ENCODE measurements at places on chromosomes 2 and 18. TPM values are rescaled to one million over a fixed set of nuclear protein-coding genes. Genes with fewer than 3 reads are reported as not detected.
A peak's percentile ranks its signal among the peaks of the same experiment; 100 is the strongest.

GCG gene
- total RNA-seq: 0.29 TPM

GRCh38 chr2:236052926-236053821, 115.0 kb downstream of the GBX2 start:
- H3K4me3 ChIP-seq: no peak overlapping the region
- H3K27me3 ChIP-seq: no peaks in the 10 kb centered on the region
- DNase-seq: no peak
- H3K36me3 ChIP-seq: no peaks in the 10 kb centered on the region

GRCh38 chr2:162734866-162735265, 103.7 kb downstream of the KCNH7 start:
- H3K36me3 ChIP-seq: no peaks in the 10 kb centered on the region
- no peak overlapping the region for H3K4me3 ChIP-seq
- peak; percentile 15 for DNase-seq
- no peaks in the 10 kb centered on the region for H3K27me3 ChIP-seq
- H3K27ac ChIP-seq: 0 out of 2 replicates have a peak overlapping the region, but pooled peaks have one; percentile 24

KIAA2012 gene
- total RNA-seq: not detected

MSGN1 gene
- not detected for total RNA-seq

- no peak for DNase-seq
- no peaks in the 10 kb centered on the region for H3K4me1 ChIP-seq
- no peak overlapping the region for H3K27ac ChIP-seq
- H3K4me3 ChIP-seq: no peak overlapping the region
- H3K36me3 ChIP-seq: peaks cover 17% of the 10 kb centered on the region
These were observed 14.0 kb downstream of the SFTPB start for GRCh38 chr2:85653996-85654395.

ALLC gene
- not detected for total RNA-seq

ST6GAL2 gene
- not detected for total RNA-seq

CNTNAP5 gene
- not detected for total RNA-seq

DNA sequence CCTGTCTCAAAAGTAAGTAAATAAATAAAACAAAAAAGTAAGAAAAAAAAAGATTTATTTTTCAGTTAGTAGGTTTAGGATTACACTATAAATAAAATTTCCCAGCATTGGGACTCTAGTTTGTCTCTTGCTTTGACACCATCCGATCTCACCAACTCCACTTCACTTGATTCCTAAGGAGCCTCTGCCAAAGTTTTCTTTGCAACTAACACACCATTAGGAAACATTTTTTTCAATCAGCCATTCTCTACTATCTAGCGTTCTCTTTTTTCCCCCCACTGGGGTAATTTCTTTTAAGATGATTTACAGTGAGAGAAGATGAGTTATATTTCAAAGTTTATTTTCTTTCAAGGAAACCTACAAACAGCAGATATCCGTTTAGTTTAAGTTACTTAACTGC, 10.6 kb upstream of the NEMP2 start:
- H3K27me3 ChIP-seq: no peaks in the 10 kb centered on the region
- no peak for DNase-seq

GRCh38 chr2:51324051-51324450, 292.1 kb upstream of the NRXN1 start:
- no peak overlapping the region for H3K27ac ChIP-seq
- no peaks in the 10 kb centered on the region for H3K27me3 ChIP-seq
- H3K36me3 ChIP-seq: no peaks in the 10 kb centered on the region
- H3K4me3 ChIP-seq: no peak overlapping the region
- no peaks in the 10 kb centered on the region for H3K4me1 ChIP-seq

DNA sequence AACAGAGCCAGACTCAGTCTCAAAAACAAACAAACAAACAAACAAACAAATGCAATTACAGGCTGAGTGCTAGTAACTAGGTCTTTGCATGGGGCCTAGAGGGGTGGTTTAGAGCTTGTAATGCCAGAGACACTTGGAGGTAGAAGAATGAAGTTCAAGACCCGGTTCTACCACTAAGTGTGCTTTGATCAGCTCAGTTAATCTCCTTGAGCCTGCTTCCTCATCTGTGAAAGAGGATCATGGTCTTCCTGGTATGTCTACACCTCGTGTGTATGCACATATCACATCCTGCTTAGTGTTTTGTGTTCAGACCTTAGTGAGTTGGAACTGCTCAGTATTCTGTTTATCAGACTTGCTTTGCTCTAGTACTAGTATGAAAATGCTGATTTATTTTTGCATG, 4.8 kb upstream of the ATP6V1C2 start:
- H3K4me3 ChIP-seq: no peak overlapping the region
- peaks cover 12% of the 10 kb centered on the region for H3K27me3 ChIP-seq
- no peaks in the 10 kb centered on the region for H3K36me3 ChIP-seq
- H3K27ac ChIP-seq: no peak overlapping the region
